ENCODE measurements at places on chromosomes 6 and 20. TPM values are rescaled to one million over a fixed set of nuclear protein-coding genes. Genes with fewer than 3 reads are reported as not detected.
A peak's percentile ranks its signal among the peaks of the same experiment; 100 is the strongest.

The PACRG gene
- 6.9 TPM for total RNA-seq

The RIN2 gene
- 24.2 TPM for total RNA-seq

The NMBR gene
- not detected for total RNA-seq

The MTFR2 gene
- 0.61 TPM for total RNA-seq

The YIPF3 gene
- 63.1 TPM for total RNA-seq

DNA sequence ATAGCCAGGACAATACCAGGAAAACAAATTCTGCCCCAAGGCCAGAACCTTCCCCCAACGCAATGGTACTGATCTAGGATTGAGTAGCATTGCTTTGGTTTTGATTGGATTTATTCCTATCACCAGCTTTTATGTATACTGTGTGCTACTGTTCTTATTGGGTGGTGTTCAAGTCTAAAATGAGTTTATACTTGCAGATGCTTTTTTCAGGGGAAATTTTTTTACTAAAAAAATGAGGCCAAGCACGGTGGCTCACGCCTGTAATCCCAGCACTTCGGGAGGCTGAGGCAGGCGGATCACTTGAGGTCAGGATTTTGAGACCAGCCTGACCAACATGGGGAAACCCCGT, 116.8 kb downstream of the ZMYND8 start:
- DNase-seq: no peak

- DNase-seq: no peak
Measured at GRCh38 chr6:39496456-39496855, 174.0 kb upstream of the KCNK16 start.

DNA sequence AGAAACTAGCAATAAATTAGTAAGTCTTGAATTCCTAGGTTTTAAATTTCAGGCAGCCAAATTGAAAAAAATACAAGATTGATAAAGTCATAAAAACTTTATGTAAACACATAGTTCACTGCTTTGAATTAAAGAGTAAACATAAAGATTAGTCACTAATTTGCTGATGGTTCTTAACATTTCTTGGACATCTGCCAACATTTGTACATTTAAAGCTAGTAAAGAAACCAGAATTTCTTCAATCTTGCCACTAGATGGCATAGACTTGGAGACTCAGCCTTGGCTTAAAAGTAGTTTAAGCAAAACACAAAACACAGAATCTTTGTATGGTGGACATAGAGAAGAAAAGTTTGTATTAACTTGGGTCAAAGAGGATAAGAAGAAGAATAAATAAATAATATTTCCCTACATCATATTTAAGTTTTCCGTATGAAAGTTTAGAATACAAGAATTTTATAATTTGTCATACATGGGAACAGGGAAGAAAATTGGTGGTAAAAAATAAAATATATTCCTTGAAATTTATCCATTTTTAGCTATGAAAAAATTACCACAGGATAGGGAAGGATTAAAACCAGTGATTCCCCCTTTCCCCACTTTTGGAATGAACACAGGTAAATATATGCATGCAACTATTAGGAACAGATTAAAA, 41.7 kb upstream of the FAM135A start:
- no peak for DNase-seq

- DNase-seq: no peak
Measured at GRCh38 chr20:48578397-48579098, 249.3 kb downstream of the PREX1 start.

DNA sequence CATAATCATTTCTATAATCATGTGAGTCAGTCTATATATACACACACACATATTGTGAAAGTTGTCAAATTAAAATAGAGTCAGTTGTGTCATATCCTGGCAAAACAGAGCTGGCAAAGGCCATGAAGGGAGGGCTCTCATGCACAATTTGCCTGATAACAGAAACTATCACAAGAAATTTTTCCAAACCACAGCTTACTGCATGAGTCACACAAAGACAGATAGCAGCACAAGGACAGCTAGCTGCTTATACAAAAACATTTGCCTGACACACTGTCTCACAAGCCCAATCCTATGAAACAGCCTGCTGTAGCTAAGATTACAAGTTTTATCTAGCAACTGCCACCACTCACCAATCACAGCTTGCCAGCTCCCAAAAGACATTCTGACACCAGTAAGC, 848.5 kb upstream of the MAN1A1 start:
- DNase-seq: no peak

DNA sequence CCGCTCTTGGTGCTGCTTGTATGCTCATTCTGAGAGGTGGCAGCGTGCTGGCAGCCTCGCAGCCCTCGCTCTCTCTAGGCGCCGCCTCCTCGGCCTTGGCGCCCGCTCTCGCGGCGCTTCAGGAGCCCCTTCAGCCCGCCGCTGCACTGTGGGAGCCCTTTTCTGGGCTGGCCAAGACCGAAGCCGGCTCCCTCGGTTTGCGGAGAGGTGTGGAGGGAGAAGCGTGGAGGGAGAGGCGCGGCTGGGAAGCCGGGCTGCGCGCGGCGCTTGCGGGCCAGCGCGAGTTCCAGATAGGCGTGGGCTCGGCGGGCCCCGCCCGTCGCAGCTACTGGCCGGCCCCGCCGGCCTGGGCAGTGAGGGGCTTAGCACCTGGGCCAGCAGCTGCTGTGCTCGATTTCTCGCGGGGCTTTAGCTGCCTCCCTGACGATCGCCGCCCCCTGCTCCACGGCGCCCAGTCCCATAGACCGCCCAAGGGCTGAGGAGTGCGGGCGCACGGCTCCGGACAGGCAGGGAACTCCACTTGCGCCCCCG, 19.5 kb upstream of the FAM8A1 start:
- DNase-seq: peak; percentile 36

GRCh38 chr6:101396548-101397173, 3.2 kb downstream of the GRIK2 start:
- peak; percentile 66 for DNase-seq
